ENCODE measurements at places on chromosomes 4 and X.

GRCh38 chr4:140720387-140721304 is 35.5 kb downstream of the TBC1D9 start:
- DNase-seq = no peak

GRCh38 chr4:165175879-165176278 is 31.5 kb upstream of the KLHL2 start:
- DNase-seq = no peak

GRCh38 chr4:172871381-172871780 is 297.2 kb upstream of the GALNT7 start:
- no peak for DNase-seq

GRCh38 chr4:23113104-23113503 is 420.4 kb downstream of the GBA3 start:
- no peak for DNase-seq

DNA sequence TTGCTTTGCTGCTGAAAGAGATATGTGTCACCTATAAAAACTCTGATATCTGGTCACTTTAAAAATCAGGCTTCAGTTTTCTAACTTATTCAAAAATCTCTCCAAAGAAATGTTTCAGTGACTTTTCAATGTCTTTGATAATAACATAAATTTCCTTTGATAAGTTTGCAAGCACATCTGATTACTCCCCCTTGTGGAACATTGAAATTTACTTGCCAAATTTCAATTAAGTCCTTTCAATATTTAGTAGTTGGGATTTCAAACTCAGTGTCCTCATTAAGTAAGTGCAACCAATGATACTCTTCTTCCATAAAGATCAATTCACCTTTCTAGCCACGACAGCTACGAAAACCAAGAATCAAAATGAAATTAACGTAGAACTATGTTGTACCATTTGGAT is 151.3 kb upstream of the FAM47C start:
- no peak for DNase-seq

DNA sequence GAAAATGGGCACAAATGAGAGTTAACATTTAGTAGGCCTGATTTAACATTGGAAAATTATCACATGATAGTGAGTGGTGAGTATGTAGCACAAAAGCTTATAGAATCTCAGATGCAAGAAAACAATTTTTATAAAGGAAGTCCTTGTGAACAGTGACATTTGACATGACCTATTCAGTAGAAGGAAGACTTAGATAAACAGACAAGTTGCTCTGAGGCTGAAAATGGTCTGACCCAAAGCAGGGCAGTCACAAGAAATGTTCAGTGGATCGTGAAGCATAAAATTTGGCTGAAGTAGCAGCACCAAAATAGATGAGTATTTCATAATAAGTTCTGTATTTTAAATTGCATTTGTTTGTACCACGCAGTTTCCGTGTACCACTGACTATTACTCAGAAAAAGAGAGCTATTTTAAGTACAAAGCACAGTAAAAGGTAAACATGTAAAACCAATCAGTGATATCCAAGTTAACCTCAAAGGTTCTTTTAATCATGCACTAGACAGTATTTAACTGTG is 605.7 kb upstream of the PABPC4L start:
- no peak for DNase-seq

DNA sequence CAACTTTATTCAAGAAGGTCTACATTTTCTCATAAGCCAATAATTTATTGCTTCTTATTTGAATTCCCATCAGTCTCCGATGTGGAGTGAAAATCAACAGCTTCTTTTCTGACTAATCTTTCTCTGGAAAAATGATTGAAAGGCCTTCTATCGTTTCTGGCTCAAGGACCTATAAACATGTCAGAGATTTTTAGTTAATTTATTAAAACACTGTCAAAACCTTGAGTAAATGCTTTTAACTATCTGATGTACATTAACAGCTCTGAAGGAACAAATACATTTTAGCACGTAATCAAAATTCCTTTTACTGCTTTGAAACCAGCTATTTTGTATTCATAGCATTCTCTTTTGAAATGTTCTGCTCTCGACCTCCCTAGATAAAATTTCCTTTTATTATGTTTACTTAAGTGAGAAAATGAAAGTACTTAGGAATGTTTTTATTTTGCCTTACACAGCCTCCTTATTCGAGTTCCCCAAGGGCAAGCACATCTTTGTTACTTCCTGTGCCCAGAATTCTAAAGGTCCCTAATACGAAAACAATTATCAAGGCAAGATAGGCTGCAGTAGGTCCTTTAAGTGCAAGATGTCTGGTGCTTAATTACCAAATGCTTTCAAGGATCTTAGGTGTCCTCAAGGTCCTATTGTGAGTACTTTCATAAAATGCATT is 3.1 kb upstream of the ZFX start:
- no peak for DNase-seq

DNA sequence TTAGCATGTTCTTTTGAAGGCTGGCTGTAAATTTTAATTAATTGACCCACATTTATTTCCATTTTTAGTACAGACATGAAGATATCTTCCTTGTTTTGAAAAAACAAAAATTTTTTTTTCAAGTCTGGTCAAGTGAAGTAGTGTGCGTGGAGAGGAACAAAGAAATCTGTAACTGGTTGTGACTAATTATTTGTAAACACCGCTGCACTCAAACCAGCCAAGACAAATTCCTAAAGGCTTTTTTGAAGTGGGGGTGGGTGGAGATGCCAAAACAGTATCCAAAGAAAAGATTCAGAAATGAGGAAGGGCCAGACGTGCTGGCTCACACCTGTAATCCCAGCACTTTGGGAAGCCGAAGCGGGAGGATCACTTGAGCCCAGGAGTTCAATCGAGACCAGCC is 88.3 kb downstream of the SHROOM2 start:
- no peak for DNase-seq

DNA sequence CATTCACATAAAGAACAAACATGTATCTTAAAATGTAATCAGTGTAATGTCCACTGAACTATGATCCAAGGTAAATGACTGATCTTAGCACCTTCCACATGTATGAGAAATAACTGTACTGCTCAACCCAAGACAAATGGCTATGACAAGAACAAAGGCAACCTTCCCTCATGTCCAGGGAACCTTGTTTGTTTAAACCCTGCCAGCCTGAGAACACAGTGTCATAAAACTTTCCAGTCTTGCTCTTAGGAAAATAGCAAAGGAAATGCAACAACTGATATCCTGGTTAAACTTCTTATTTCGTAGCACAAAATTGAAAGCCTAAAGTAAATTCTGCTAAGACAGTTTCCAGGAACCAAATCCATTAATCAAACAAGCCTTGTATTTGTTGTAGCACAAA is 494.3 kb downstream of the IL15 start:
- DNase-seq = no peak

DNA sequence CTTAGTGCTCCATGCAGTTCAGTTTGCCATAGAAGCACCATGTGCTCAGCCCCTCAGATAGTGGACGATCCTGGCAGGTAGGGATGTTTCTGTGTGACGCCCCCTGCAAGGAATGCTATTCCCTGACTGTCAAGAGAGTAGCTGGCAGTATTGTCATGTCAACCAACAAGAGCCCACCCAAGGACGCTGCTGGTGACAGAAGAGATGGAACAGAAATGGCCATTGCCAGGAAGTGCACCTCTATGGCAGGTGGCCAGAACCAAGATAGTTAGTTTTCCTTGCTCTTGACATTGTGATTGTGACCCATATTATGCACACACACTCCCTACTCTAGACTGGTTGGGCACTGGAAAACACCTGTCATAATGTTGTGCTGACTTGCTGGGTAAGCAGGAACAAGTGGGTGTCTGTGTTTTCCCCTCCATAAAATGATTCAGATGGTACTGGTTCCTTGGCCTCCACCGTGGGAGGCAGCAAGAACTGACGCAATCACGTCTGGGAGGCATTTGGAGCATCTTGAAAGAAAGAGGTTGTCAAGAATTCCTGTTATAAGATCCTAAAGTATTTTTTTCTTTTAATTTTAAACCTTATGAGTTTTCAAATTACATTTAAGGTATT is 507.9 kb downstream of the MID1IP1 start:
- DNase-seq = no peak

DNA sequence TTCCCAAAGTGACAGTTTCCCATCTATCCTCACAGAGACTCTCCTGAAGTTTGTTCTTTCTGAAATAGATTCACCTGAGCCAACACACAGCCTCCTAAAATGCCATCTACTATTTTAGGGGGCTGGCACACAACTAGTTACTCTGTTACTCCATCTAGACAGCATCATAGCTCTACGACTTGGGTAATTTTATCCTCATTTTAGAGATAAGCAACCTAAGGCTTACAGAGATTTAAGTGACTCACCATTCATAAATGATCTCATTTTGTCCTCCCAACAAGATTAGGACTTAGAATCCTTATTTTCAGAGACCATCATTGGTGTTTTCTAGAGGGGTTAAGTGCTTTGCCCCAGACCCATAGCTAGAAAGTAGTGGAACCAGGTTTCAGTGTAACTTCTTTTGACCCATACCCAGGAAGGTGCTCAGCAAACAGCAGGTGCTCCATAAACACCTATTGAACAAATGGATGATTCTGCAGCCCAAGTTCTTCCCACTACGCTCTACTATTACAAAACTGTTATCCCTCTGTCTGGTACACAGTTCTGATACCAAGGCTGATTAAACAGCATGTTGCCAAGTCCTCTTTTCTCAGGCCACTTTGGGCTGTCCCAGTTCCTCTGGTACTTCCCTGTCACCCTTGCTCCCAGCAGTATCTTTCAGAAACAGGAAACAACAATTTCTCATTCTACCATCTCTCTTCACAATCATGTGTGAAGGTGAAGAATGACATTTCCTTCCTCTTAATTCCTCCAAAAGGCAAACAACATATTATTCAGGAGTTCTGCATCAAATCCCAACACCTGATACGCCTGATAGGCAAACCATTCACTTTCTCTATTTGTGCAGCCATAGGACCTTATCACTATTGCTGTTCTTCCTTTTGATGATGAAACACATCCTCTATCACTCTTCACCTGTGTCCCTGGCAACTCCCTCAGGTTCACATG is 304.7 kb upstream of the TAPT1 start:
- no peak for DNase-seq

All from D341Med (cell line).